Activated naive CD4-positive, alpha-beta T cell treated with anti-CD3 and anti-CD28 coated beads, Interleukin-2, amount 50 U/mL, for 16 hours (primary cell): ENCODE measurements at places on chromosomes 4 and X.

DNA sequence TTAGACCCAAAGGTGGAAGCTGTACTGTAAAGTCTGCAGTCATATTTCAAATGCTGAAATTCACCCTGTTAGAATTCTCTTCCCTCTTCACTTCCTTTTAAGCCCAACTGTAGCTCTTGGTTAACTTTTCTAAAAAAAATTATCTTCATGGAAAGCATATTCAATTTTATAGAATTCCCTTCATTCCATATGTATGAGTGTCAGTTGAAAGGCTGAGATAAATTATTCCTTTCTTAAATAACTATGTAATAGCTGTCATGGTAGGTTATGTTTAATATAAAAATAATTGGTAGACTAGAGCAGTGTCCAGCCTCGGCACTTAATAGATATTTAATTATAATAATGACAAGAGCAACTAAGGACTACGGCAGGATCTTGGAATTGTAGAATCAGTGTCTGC, 16.8 kb upstream of the ARSH start:
- DNase-seq, result no peak

- DNase-seq, result peak; percentile 58
Measured at GRCh38 chrX:2500803-2501558, at the start of the genes DHRSX and ZBED1. TSS of gene DHRSX (minus strand) at chrX:2500976. CDS start at chrX:2500925, 51 bp downstream. TSS of gene ZBED1 (minus strand) at chrX:2500976. CDS start at chrX:2490719, 10,257 bp downstream.

DNA sequence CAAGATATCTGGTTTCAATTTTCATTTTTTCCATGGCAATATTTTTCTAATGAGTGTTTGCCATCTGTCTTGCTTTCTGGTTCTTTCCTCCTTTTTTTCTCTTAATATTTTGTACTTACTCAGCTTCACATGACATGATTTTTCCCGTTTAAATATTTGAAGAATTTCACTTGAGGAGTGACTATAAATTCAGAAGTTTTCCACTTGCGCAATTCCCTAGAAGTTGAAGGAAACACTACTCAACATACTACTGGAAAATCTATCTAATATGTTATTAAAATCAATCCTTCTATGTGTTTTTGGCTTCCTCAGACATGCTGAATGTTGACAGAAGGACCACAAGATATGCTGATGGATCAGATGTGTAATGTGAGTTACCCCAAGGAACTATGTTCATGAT, 36.8 kb upstream of the BANK1 start:
- DNase-seq, result no peak

GRCh38 chrX:138150709-138151108, 560.8 kb downstream of the FGF13 start:
- DNase-seq, result no peak

- DNase-seq, result no peak
Measured at GRCh38 chr4:2286904-2287593, 25.1 kb upstream of the MXD4 start.

- DNase-seq, result no peak
Measured at GRCh38 chr4:181549576-181550188, 693.5 kb upstream of the TENM3 start.

GRCh38 chr4:1321486-1321885, 25.5 kb upstream of the UVSSA start:
- no peak for DNase-seq

DNA sequence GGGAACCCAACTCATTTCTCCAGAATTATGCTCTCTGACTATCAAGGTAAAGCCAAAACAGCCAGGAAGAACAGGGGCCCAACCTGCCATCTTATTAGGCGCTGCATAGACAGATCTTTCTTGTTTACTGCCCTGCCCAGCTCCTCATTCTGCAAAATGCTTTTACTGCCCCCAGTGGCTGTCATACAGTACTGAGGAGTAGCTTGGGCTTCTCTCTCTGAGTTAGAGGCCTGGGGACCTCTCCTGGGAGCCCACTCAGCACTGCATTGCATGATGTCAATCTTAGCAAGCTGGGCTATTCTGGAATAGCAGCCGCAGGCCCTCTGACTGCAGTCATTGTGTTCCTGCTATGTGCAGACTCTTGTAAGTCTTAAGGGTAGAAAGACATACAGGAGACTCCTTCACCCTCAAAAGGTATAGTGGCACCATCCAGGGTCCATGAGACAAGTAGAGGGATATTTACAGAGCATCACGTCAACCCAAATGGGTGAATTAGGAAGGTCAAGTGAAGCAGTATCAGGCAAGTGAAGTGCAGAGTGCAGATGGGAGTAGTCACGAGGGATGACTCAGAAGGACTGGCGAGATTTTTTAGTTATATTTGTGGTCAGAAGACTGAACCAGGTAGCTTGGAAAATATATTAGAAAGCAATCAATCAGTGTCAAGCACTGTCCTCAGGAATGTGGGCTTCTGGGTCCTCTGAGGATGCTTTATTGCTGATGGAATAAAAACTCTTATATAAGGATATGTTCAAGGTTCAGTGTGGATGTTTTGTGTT, 294.1 kb upstream of the SFRP2 start:
- no peak for DNase-seq

- DNase-seq, result no peak
Measured at GRCh38 chr4:175531405-175532091, 280.5 kb downstream of the GPM6A start.

DNA sequence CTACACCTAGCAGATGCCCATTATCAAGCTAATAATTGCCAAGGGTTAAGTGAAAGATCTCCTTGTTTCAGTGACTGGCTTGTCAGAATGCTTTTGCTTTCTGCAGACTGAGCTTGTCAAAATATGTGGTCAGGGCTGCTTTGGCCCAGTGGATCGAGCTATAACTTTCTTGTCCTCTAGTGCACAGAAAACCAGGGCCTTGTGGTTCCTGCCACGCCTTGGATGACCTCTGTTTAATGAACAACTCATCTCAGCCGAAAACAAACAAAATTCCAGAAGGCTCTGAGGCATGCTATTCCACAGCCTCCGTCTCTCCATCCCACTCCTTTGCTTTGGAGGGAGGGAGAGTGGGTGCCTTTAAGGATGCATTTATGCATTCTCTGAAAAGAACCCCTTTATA, 11.3 kb downstream of the EVC start:
- no peak for DNase-seq

- no peak for DNase-seq
Measured at GRCh38 chr4:168152837-168153500, 60.6 kb downstream of the ANXA10 start.

DNA sequence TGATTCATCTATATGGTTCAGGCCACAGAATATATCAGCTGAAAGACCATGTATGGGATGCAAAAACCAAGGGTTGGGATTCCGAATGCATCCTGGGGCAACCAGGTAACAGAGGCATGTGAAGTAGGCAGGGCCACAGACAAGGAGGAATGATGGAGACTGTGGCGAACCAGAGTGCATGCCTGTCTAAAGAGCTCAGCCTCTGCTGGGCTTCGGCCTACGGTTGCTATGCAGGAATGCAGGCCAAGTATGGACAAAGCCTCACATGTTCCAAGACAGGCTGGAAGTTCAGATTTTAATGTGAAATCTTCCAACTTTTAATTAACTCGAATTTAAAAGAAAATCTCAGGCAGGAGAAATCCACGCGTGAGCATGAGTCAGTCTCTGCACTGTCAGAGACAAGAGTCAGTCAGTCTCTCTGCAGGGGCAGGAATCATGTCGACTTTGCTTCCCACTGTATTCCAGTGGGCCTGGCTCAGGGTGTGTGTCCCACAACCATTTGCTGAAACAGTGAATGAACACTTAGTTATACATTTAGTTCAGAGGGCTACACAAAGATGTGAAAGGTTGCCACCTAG, 344.4 kb downstream of the UNC5C start:
- DNase-seq, result no peak

GRCh38 chrX:17020851-17021821, 74.7 kb downstream of the REPS2 start:
- DNase-seq, result no peak

DNA sequence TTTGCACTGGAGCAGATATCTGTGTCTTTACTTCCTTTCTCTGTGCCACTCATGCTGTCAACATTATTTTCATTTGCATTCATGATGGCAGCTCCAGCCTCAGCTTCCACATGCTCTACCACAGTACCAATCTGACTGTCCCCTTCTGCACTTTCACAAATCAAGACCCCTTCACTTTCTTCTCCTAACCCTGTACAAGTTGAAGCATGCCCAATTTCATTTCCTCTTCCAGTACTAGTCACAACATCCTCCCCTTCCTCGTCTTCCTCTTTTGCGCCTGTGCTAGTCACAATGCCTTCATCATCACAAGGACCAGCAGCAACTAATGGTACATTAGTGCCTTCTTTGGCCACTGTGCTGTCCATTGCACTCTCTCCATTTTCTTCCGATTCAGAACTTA, 26.5 kb downstream of the BOD1L1 start:
- DNase-seq, result no peak
